Colonic mucosa (tissue), 4 donors: ENCODE measurements at places on chromosomes 2 and 18. TPM values are rescaled to one million over a fixed set of nuclear protein-coding genes. Genes with fewer than 3 reads are reported as not detected.

The SDC1 gene
- 213 TPM for total RNA-seq

The ASXL3 gene
- 0.59 TPM for total RNA-seq

The RNF152 gene
- total RNA-seq = 50.1 TPM

The SLC20A1 gene
- total RNA-seq = 119 TPM

The AOX1 gene
- total RNA-seq = 2.9 TPM

The TNS1 gene
- 20.6 TPM for total RNA-seq

The CCDC138 gene
- total RNA-seq = 2.9 TPM

The SOWAHC gene
- total RNA-seq = 35.7 TPM

The SLC9A4 gene
- total RNA-seq = 0.15 TPM

The SFT2D3 gene
- total RNA-seq = 6.0 TPM

GRCh38 chr2:199928226-199928625 lies 17.1 kb downstream of the C2orf69 start:
- DNase-seq = no peak

DNA sequence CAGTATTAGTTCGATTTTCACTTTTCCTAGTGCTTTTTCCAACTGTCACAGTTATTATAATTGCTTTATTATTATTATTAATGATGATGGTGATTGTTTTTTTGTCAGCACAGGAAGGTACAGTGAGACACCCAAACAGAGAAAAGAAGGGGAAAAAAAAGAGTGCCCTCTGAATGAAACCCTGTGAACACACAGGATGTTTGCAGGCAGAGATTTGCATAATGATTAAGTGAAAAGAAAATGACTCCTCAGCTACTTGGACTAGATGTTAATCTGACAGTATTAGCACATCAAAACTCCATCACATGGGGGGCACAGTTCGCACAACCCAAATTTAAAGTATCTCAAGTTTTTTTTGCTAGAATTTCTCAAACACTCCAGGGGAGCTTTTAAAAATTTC lies 32.9 kb downstream of the ADD2 start:
- no peak for DNase-seq

DNA sequence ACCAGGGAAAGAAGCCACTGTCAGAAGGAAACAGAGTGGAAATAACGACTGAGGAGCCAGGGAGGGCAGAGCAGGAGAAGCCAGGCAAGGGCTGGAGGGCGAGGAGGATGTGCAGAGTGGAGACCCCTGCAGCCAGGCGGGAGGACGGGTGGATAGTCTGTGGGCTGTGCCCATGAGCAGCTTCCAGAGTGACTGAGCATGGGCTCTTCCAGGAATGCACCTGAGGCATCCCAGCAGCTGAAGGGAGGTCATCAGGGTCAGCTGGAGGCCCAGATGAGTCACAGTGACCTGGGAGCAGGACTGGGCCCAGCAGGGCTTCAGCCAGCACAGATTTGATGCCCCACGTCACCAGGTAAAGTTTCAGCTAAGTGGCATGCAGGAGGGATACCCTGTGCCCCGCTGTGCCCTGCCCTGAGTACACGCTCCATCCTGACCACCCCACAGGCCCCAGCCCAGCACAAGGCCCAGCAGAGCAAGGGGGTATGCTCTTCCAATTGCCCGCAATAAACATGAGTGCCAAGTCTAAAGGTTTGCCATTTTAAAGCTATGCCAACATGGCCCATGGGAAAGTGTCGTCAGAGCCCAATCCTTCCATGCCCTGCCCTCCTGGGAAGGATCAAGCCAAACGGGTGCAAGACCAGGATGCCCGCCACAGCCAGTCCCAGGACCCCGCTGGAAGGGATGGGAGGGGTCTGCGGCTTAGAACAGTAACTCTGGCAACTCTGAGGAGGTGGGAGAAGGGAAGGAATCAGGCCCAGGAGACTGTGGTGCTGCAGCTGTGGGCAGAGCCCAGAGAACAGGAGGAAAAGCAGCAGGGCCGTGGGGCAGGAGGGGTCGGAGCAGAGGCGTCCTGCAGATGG lies 85.7 kb downstream of the SEPTIN10 start:
- no peak for DNase-seq

DNA sequence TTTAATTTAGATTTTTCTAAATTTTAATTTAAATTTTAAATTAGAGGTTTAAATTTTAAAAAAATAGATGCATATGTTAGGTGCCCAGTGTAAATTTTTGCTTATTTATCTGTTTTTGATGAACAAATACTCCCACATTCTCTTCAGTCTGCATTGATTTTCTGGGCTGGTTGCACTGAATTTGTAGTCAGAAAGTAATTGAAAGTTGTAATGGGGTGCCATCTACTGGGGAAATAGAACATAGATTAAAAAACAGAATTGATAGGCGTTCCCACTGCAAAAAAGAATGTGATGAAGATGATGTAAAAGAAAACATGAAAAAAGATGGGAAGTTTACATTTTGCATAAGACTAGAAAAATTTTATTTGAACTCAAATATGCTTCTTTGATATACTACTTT lies 51.7 kb upstream of the CCDC85A start:
- DNase-seq = no peak

DNA sequence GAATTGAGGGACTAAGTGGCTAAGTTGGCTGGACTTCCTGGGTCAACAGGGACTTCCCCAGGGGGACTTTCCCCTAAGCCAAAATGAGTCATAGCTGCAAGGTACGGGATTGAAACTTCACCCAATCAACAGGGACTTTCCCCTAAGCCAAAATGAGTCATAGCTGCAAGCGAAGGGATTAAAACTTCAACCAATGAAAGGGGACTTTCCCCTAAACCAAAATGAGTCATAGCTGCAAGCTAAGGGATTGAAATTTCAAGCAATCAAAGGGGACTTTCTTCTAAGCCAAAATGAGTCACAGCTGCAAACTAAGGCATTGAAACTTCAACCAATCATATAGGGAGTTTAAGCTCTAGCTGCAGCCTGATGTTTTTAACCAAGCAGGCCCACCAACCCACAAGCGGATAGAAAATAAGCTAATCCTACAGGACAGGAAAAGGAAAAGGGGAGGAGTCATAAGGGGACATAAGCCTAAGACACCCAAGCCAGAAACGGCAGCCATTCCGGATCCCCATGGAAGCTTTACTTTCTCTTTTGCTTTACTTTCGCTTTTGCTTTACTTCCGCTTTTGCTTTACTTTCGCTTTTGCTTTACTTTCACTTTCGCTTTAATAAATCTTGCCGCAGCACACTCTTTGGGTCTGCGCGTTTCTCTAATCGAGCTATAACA lies 1375.4 kb upstream of the CELF4 start:
- no peak for DNase-seq

- no peak for DNase-seq
These were observed 318.9 kb upstream of the ACVR2A start for GRCh38 chr2:147525819-147526489.

- no peak for DNase-seq
These were observed 529.8 kb upstream of the VRK2 start for GRCh38 chr2:57516698-57517340.

DNA sequence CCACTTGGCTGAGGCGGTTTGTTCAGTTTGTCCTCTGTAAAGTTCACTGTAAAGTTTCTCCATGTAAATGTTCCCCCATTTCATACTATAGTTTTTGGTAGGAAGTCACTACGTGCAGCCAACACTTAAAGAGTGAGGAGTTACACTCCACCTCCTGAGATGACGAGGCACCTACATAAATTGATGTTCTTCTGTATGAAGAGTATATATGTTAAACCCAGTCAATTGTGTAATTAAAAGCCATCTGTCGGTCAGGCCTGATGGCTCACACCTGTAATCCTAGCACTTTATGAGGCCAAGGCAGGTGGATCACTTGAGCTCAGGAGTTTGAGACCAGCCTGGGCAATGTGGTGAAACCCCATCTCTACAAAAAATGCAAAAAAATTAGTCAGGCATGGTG lies 7.6 kb downstream of the PIGN start:
- DNase-seq = no peak

- no peak for DNase-seq
These were observed 15.4 kb downstream of the PAPOLG start for GRCh38 chr2:60771508-60771907.

DNA sequence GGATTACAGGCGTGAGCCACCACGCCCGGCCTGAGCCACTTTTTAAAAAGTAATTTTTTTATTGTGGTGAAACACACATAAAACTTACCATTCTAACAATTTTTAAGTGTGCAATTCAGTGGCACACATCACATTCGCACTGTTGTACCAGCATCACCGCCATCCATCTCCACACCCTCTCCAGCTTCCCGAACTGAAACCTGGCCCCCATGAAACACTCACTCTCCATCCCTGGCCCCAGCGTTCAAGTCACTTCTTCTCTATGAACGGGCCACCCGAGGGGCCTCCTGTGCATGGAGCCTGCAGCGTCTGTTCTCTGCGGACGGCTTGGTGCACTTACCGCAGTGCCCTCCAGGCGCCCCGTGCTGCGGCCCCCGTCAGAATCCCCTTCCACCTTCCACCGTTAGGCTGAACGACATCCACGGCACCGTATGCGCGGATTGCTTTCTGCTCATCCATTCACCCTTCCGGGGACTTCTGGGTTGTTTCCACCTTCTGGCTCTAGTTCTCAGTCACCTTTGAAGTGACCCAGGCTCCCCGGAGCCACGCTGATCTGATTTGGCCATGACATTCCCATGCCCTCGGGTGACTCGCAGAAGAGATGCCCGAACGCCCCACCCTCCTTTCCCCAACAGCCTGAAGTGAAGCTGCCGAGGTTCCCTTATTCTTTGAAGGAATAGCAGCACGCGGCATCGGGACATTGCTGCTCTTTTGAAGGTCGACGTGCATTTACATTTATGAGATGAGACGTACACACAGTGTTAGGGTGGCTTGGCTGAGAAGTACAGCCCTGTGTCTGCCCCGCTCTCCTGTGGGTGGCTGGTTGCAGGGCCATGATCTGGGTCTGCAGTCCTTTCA lies 134.4 kb downstream of the MBP start:
- no peak for DNase-seq

- no peak for DNase-seq
These were observed 95.1 kb downstream of the CRIM1 start for GRCh38 chr2:36450466-36451196.
